Skin of body (tissue), 3 donors: ENCODE measurements at places on chromosomes 4 and X. TPM values are rescaled to one million over a fixed set of nuclear protein-coding genes. Genes with fewer than 3 reads are reported as not detected.

APELA gene
- total RNA-seq, result 0.69 TPM

EXOC1L gene
- not detected for total RNA-seq

CENPU gene
- total RNA-seq, result 16.8 TPM

SYTL4 gene
- total RNA-seq, result 3.8 TPM

TACR3 gene
- total RNA-seq, result 0.49 TPM

FMR1NB gene
- not detected for total RNA-seq

PORCN gene
- 3.2 TPM for total RNA-seq
